ENCODE measurements at places on chromosomes 1 and 21.

- DNase-seq: no peak
These were observed 40.2 kb downstream of the WNT9A start for GRCh38 chr1:227907439-227908015.

GRCh38 chr21:35520302-35520701, 471.2 kb upstream of the RUNX1 start:
- DNase-seq: no peak

DNA sequence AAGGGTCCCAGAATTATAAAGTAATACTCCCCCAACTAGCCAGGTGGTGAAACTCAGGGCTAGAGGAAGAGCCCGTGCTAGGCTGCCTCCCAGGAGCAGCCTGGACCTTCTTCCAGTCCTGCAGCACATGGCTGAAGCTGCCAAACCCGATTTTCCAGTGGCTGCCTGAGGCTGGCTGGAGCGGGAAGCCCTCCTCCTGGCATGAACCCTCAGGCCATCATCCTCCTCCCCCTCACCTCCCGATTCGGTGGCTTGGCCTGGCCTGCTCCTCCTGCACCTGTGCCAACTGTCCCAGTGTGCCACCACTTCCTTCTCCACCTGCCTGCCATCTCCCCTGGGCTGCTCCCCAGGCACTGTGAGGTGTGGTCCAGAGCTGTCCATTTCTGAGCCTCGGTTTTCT, 3.0 kb upstream of the TSPAN1 start:
- DNase-seq: no peak

DNA sequence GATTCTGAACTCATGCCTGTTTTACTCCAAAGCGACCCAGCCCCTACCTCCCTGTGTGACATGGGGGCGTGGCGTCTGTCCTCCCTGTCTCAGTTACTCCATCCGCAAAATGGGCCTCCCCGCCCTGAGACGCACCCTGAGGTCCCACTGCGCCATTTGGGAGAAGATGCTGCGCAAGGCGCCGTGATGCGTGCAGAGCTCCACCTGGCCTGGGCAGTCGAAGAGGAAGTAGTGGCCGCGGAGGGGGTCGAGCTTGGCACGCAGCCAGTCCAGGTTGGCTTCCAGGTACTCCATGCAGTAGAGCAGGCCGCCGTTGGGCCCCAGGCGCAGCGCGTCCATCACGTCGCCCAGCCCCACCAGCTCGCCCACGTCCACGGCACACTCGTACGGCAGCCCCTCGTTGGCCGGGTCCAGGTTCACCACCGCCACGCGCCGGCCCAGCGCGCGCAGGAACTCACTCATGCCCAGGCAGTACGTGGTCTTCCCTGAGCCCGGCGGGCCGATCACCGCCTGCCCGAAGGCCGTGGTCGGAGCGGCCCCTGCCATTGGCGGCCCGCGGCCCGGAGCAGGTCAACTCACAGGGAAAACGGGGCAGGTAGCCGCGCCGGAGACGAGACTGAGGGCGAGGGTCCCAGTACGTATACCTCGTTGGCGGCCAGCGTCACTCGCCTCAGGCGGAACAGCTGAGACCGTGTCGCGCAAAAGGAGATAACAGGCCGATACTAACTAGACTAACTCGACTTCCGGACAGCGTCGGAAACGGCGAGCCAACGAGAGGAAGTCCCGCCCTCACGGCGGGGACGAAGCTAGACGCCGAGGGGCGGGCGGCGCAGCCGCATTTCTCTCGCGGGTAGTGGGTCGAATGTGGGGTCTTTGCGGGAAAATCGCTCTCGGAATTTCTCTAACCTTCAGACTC, at the start of gene GPN2:
TSS of gene GPN2 (minus strand) at position 733 of the 916 bp plus-strand sequence. CDS start at position 546, 187 bp downstream.
- DNase-seq: peak; percentile 66

DNA sequence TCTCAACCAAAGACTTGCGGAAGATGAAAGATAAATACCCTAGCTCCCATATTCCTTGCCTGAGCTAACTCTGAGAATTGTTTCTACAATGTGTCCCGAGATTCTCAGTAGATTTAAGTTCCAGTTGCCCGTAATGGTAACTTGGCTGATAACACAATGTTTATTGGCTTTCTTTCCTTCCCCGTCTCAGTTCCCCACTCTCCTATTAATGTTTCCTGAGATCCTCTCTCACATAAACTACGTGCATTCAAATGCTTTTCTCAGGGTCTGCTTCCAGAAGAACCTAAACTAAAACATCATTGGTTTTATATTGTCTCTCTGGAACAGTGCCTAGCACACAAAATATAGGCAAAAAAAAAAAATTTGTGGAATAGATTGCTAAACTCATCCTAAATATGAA, 794.2 kb upstream of the ADGRL2 start:
- no peak for DNase-seq

- DNase-seq: no peak
These were observed 15.1 kb downstream of the IFI44 start for GRCh38 chr1:78664763-78665162.

DNA sequence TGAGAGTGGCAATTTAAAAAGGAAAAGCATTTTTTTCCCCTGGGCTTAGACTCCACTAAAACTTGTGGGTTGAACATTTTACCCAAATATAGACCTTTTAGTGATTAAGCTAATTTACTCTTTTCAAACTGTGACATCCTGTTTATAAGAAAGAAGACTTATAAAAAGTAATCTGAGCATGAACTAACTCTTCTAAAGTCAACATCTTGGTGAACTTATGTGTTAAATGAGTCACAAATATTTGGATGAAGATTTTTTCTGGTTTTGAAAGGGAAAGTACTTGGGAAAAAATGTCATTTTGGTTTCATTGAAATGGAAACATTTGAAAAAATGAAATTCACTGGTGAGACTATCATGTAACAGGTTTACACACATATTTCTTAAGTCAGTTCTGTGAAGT, 109.8 kb downstream of the KCNK2 start:
- no peak for DNase-seq

DNA sequence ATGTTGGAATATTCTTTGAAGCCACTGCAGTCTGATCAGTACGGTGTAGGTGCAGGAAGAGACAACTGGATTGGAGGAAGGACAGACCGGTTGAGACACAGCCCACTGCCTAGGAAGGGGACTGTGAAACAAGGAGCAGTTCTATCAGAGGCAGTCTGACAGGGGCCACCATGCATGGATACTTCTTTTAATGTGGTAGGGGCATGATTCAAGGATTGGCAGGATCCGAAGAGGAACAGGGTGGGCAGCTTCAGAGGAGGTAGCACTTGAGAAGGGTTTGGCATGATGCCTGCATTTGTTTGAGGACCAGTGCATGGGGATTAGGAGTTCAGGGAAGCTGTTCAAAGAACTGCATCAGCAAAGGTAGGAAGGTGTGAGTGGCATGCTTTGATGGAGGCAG, 167.9 kb downstream of the DYRK1A start:
- DNase-seq: no peak

GRCh38 chr1:17356387-17357026, 15.5 kb upstream of the PADI6 start:
- no peak for DNase-seq

- no peak for DNase-seq
These were observed 3.0 kb upstream of the RGS2 start for GRCh38 chr1:192805832-192806323.

DNA sequence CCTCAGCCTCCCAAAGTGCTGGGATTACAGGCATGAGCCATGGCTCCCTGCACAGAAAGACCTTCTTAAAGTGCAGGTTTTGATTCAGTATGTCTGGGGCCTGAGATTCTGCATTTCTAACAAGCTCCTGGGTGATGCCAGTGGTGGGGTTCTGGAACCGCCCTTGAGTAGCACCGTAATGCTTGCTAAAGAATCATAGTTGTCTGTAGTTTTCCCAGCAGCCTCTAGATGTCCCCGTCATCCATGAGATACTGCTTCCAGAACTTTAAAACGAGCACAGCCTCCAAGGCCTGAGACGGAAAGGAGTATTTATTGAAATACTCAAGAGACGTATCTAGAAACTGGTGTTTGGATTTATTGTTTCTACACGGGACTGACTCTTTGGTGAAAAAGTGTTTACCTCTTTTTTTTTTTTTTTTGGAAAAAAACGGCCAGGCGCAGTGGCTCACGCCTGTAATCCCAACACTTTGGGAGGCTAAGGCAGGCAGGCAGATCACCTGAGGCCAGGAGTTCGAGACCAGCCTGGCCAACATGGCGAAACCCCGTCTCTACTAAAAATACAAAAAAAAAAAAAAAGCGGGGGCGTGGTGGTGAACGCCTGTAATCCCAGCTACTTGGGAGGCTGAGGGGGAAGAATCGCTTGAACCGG, 2.6 kb upstream of the TOR3A start:
- peak; percentile 9 for DNase-seq

GRCh38 chr1:200889571-200889970, 5.1 kb upstream of the INAVA start:
- no peak for DNase-seq

- DNase-seq: no peak
These were observed 58.9 kb downstream of the DDX20 start for GRCh38 chr1:111814642-111815041.

- DNase-seq: no peak
These were observed 554.8 kb downstream of the NUF2 start for GRCh38 chr1:163876546-163876945.

DNA sequence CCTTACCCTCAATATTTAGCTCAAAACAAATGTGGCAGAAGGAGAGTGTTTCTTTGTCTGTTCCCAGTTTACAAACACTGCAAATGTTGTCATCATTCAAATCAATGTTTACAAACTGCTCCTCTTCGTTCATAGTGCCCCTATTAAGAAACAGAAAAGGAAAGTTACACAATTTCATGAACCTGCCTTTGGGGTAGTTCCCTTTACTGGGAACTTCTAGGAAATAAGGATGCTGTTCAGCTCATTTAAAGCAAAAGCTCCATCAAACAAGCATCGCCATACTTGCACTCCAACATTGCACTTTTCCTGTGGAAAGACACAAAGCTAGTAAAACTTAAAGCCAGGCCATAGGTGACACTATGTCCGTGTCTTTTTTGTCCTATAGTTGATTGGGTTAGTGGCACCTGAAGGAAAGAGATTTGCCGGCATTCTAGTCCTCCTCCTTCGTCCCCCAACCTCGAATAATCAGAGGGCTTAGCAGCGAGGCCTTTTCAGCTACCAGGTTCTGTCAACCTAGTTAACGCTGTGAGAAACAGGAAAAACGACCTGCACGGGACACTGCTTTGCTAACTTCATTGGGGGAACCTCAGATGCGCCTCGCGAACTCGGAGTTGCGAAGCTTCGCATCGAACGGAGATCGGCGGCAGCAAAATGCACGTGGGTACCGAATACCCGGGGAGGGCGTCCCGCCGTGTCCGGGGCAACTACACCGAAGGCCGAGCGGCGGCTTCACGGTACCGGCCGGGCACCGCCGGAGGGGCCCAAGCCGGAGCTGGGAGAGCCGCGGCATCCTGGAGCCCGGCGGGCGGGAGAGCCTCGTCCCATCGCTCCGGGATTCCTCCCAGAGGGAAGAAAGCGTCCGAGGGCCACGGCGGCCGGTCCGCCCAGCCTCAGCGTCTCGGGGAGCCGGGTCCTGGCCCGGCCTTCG, 706 bp downstream of the C21orf91 start:
- peak; percentile 28 for DNase-seq

- no peak for DNase-seq
These were observed 182.5 kb downstream of the RHOU start for GRCh38 chr1:228917755-228918154.

DNA sequence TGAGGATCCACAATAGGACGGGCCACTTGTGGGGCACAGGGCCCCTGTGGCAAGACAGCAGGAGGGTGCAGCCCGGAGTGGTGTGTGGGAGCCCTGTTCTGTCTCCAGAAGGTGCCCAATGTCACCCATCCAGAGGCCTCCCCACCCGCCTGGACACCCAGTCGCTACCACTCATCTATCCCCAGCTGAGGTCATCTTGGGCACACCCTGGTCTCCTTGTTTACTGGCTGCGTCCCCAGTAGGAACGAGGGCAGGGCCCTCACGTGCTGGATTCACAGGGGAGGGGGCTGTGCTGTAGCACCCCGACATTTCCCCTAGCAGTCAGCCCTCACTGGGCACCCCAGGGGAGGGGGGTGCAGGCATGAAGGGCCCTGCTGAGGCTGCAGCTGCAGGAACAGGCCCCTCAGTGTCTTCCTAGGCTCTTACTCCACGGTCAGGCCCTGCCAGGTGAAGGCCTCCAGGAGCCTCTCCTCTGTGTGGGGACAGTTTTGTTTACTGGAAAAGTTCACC, 2.3 kb upstream of the TNNT2 start:
- no peak for DNase-seq

- DNase-seq: peak; percentile 60
These were observed 569 bp downstream of the RCAN3 start for GRCh38 chr1:24503059-24503751.

Data from effector CD8-positive, alpha-beta T cell (primary cell).